ENCODE measurements at places on chromosomes 7 and 10.

DNA sequence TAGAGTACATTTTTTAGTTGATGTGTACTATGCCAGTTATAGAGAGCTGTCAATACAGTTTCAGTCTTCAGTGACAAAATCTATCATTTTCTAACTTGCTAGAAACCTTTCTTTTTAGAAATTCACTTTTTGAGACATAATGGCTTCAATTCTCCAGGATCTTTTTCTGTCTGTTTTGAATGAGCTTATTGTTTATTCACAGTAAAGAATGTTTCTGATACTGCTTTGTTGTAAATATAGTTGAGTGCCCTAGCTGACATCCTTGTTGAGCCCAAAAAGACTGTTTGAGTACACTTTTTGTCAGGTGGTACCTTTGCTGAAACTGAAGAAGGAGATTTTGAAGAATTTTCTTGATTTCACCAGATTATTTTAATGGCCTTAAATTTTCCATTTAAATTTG, 139.9 kb downstream of the PPP1R9A start:
- no peak for DNase-seq

- DNase-seq: no peak
Observed at GRCh38 chr7:146922782-146923181, 806.2 kb downstream of the CNTNAP2 start.

GRCh38 chr7:22051886-22052673, 106.4 kb upstream of the CDCA7L start:
- no peak for DNase-seq

- no peak for DNase-seq
Observed at GRCh38 chr7:17042211-17042610, 160.4 kb upstream of the AGR3 start.

- no peak for DNase-seq
Observed at GRCh38 chr7:22821702-22822485, 755 bp downstream of the TOMM7 start.

GRCh38 chr10:17805921-17806577, 3.1 kb upstream of the MRC1 start:
- no peak for DNase-seq

- DNase-seq: no peak
Observed at GRCh38 chr7:28473571-28474281, 61.4 kb downstream of the CREB5 start.

DNA sequence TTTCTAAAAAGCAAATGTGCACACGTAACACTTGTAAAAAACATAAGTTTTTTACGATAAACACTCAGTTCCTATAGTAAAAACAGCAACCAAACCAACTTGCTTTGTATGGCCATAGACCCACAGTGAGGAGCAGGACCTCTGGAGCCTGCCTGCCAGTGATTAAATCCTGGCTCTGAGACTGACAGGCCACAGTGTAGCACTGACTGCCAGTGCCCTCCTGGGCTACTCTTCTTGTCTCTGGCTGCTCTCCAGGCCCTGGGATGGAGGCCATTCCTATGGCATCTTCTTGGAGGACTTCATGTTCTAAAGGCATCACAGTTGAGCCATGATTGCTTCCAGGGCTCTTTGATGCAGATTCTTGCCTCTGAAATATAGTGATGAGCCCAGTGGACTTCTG, 22.7 kb upstream of the TMEM254 start:
- DNase-seq: no peak

DNA sequence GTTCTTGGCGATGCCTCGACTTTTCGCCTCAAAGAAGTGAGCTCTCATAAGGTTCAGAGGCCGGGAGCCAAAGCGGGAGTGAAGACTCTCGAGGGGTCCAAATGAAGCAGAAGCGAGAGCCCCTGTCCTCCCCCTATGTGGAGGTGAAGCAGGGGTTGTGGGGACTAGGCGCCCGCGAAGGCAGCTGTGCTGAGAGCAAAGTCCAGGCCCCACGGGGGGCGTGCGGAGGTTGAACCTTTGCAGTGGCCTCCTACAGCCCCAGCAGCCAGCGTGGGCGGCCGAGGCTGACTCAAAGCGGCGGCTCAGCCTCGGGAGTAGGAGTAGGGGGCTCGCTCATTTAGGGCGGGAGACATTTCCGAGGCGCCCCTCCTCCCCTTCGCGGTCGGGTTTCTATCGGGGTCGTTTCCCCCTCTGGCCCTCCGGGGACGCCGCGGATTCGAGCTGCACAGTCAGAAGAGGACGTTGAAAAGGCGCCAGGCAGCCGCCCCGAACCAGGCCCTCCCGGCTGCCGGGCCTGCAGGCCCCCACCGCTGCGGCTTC, 553 bp upstream of the ADD3 start:
- no peak for DNase-seq

GRCh38 chr7:52537051-52537450, 498.4 kb upstream of the POM121L12 start:
- DNase-seq: no peak

GRCh38 chr10:118173296-118173695, 126.6 kb upstream of the RAB11FIP2 start:
- no peak for DNase-seq

DNA sequence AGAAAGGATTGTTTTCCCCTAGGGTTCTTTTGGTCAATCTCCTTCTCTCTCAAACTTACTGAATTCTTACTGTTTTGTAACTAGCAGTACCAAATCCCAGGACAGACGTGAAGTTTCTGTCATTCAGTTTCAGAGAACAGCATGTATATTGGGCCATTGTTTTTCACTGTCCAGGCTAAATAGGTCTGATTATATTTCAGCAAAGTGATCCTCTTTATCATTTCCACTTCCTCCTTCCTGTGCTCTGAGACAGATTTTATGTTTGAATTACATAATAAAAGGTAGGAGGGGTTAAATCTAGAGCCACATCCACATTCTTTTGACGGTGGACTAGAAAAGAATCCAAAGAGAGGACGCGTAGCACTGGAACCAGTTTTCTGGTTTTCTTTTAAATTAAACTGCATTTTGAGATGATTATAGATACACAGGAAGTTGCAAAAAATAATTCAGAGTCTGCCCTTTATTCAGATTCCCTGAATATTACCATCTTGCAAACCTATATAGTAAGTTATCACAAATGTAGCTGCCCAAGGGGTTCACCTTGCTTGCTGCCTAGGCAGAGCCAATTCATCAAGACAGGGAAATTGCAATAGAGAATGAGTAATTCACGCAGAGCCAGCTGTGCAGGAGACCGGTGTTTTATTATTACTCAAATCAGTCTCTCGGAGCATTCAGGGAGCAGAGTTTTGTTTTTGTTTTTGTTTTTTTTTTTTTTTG, 40.1 kb downstream of the AKR1E2 start:
- no peak for DNase-seq

GRCh38 chr10:52539463-52539862, 225.4 kb downstream of the DKK1 start:
- DNase-seq: no peak

DNA sequence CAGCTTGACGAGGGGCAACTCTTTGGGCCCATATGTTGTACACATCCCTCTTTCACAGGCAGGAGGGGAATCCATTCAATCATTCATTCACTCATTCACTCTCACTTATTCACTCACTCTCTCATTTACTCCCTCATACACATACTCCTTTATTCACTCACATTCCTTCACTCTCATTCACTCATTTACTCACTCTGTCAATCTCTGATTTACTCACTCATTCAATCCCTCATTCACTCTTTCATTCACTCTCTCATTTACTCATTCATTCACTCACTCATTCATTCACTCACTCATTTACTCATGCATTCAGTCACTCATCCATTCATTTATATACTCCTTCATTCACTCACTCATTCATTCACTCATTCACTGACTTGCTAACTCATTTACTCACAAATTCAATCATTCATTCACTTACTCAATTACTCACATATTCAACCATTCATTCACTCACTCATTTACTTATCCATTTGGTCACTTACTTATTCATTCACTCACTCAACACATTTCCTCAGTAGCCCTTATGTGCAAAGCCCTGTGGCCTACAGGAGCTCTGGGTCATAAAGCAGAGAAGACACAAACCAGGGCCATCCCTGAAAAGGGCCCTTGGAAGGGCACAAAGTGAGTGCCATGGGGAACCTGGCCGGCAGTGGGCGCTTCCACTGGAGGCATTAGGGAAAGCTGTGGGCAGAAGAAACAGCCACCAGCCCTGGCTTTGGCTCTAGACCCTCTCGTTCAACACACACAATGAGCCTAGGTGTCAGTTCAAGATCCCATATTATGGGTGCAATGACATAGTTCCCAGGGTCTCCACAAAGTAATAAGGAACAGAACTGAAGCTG, 26.0 kb downstream of the HIP1 start:
- DNase-seq: no peak

DNA sequence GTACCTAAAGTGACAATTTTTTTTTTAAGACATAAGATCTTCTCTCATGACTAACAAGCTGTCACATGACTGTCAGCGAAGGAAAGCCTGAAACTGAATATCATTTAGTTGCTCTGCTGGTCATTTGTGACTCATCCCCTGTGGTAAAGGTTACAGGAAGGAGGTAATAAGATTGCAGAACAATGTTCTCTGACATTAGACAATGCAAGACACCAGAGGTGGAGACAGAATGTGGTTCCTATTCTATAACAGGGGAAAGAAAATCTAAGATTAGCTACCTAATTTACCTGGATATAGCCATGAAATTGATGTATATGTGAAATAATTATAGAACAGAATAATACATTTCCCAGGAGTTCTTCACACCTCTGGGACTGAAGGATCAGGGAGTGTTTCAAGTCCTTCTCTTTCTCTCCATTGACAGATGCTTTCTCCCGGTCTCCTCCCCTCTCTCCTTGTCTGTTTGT, 47.7 kb downstream of the LRGUK start:
- DNase-seq: no peak

DNA sequence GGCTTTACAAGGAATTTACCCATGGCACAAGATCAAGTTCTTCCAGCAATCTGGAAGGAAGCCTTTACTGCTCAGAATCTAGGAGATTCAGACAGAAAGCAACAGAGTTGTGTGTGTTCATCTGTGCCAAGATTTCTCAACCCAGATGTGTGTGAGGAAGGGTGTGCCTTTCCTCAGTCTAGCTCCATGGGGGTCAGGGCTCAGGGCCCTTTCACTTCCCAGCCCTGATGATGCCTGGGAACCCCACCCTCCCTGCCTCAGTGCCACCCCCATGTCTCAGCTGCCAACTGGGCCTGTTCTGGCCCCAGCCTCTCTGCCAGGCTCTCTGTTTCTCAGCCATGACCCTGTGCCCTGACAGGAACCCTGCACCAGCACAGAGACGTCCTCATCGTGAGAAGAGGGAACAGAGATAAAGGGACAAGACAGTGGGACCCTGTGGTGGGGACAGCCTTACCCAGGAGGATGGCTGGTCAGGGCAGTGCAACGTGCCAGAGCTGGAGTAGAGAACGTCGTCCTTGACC, 102.0 kb downstream of the VIPR2 start:
- DNase-seq: no peak

DNA sequence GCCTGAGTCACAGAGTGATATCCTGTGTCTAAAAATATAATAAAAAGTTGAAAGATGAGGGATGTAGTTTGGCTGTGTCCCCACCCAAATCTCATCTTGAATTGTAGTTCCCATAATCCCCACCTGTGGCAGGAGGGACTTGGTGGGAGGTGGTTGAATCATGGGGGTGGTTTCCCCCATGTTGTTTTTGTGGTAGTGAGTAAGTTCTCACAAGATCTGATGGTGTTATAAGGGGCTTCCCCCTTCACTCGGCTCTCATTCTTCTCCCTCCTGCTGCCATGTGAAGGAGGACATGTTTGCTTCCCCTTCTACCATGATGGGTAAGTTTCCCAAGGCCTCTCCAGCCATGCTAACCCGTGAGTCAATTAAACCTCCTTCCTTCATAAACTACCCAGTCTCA, 25.1 kb upstream of the UBE3C start:
- DNase-seq: no peak

DNA sequence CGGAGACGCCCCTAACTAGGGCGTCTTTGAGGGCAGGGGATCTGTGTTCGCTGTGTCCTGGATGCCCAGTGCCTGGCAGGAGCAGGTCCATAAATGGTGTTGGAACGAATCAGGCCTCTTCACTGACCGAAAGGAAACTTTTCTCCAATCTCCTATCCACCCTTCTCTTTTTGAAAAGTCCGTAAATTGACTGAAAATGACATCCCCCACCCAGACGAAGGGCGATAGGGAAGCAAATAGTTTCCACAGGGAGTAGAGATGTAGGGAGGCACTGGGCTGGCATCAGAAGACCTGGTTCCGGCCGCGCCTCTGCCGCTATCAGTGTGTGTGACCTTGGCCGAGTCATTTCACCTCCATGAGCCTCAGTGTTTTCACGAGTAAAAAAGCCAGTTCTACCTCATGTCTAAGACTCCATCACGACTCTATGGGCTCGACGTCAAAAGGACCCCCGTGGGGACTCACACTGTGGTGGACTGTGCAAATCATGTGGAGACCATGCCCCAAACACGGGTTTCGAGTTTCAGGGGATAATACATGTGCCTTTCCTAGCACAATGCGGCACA, 497 bp upstream of the RAB11FIP2 start:
- no peak for DNase-seq

DNA sequence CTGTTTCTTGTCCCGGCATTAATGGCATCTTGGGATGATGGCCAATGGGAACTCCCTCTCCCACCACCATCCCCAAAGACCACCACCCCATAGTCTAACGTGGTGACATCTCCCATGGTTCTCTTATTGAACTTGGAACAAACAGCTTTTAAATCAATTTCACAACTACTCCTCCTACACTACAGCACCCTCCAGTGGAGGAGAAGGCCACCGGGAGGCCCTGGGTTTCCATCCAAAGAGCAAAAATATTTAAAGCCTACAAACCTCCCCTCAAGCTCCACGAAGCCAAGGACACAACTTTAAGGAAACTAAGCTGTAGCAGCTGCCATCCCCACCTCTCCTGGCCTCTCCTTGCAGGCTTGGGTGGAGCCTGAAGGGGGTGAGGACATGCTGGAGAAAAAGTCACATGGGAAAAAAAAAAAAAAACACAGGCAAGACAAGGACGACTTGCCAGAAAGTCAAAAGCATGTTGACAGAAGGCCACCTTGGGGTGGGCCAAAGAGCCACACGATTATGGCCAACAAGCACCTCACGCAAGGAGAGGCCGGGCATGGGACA, 94.0 kb upstream of the LANCL2 start:
- no peak for DNase-seq

All from cortex of kidney (tissue), 1 donor.